ENCODE measurements at places on chromosomes 3 and 15.

- no peak for DNase-seq
Observed at GRCh38 chr15:96351761-96352603, 21.5 kb downstream of the NR2F2 start.

GRCh38 chr3:32544894-32545293 is 25.8 kb downstream of the DYNC1LI1 start:
- DNase-seq = no peak

GRCh38 chr3:55907616-55908015 is 420.5 kb upstream of the WNT5A start:
- DNase-seq = no peak

DNA sequence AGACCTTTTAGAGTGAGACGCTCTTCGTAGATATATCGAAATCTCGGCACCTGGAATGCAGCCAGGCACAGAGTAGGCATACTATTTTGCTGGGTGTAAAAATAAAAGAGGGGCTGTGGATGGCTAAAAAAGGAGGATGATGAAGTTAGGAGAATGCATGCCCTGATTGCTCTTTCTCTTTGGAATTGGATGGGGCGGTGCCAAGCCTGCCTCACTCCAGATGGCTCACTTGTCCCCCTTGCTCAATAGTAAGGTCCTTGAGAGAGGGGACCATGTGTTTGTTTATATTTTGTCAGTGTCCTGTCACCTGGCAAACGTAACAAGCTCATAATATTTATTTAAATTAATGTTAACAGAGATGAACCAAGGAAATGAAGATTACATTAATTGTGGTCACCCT is 33.0 kb downstream of the SNRK start:
- peak; percentile 13 for DNase-seq

GRCh38 chr3:93906245-93906644 is 67.5 kb downstream of the PROS1 start:
- no peak for DNase-seq

GRCh38 chr3:51928438-51928837 is 13.3 kb downstream of the RRP9 start:
- no peak for DNase-seq

- DNase-seq = no peak
Observed at GRCh38 chr15:33008284-33008995, 186.1 kb downstream of the FMN1 start.

DNA sequence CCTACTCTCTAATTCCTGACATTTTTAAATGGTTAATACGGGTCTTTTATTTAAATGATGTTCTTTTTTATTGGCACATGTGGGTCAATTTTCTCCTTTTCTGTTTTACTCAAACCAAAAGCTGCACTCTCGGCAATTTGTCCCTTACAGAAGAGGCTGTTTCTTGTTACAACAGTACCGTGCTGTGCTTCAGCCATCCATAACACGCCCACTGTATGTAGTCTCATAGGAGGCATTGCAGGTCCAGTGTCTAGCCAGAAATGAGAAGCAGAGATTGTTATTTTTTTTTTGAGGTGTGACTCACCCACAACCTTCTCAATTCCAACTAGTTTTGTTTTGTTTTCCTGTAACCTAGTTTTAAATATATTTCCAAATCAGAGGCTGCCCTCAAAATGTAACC is 164.6 kb downstream of the GMNC start:
- DNase-seq = no peak

GRCh38 chr15:45376967-45377608 is 1.3 kb downstream of the GATM start:
- DNase-seq = peak; percentile 75

DNA sequence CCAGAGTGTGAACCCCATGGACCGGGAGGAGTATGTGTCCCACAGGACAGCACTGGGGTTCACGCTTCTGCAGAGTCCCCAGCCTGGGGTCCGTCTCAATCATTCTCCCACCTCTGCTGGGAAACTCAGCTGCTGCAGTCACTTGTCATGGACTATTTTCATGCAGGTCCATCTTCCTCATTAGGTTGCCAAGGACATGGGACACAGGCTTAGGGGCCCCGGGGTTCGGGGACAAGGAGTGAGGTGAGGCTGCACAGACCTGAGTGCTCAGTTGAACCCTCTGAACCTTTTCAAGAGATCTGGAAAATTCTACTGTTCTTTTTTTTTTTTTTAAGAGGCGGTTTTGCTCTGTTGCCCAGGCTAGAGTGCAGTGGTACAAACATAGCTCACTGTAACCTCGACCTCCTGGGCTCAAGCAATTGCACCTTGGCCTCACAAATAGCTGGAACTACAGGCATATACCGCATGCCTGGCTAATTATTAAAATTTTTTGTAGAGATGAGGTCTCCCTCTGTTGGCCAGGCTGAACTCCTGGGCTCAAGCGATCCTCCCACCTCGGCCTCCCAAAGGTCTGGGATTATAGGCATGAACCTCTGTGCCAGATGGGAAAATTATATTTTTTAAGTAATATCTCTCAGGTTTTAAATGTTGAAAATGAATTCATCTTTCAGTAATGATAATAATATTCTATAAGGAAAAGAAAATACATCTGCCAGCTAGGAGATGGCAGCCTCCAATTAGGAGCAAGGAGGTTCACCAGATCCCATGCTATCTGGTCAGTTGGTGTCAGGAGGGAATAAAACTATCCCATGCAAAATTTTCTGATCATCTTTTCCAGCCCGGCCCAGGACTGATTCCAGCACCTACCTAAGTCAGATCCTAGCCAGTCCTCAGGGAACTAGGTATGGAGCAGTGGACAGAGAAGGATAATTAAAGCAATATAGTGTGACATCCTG is 45.2 kb downstream of the RPN1 start:
- DNase-seq = no peak

- DNase-seq = no peak
Observed at GRCh38 chr15:60745469-60746061, 266.6 kb upstream of the ICE2 start.

GRCh38 chr3:68256635-68257223 is 602.3 kb upstream of the SUCLG2 start:
- DNase-seq = no peak

GRCh38 chr3:85838921-85839320 is 880.1 kb downstream of the CADM2 start:
- DNase-seq = no peak

DNA sequence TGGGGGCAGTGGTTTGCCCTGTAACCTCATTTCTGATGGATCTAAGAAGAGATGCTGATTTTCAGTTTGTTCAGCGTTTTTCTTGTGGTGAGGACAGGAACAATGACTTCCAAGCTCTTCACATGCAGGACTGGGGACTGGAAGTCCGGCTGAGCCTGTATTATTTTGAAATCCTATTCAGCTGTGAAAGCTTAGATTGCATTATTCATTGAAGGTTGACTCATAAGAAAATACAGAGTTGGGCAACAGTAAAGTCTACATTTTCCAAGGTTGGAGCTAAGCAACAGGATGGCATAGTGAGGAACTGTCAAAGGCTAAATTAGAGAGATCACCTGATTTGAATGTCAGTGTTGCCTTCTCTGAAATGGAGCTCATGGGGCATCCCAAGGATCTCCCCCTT is 230.9 kb upstream of the FEZF2 start:
- no peak for DNase-seq

DNA sequence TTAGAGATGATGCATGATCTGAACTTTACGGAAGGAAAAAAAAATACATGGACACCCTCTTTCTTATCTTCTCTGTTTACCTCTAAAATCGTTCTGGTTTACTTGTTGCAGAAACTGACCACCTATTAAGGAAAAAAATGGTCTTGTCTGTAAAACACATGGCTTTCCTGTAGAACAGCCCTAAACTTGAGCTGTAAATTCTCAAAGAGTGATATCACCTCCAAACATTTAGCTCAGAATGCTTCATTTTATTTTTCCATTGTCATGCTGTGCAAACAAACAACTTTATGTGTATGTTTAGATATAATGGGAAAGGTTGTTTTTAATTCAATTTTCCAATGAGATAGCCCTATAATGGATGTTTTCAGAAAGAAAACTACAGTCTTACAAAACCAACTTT is 237.4 kb upstream of the NR2F2 start:
- no peak for DNase-seq

GRCh38 chr15:71279757-71280141 is 164.5 kb downstream of the THSD4 start:
- no peak for DNase-seq

DNA sequence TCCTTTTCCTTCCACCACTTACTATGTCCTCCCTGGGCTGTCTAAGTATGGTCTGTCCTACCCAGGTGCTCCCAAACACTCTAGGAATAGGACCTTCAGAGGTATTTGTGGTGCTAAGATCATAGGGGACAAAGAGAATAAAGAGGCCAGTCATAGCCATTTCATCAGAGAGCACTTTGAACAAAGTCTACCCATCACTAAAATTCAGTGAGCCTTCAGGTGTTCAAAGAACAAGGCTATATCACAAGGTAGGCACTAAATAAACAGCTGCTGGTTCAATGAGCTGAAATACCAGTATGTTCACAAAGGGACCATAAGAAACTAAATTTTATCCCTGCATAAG is 38.8 kb downstream of the NBEAL2 start:
- DNase-seq = no peak

- DNase-seq = no peak
Observed at GRCh38 chr3:117404730-117405129, 695.2 kb downstream of the TUSC7 start.

DNA sequence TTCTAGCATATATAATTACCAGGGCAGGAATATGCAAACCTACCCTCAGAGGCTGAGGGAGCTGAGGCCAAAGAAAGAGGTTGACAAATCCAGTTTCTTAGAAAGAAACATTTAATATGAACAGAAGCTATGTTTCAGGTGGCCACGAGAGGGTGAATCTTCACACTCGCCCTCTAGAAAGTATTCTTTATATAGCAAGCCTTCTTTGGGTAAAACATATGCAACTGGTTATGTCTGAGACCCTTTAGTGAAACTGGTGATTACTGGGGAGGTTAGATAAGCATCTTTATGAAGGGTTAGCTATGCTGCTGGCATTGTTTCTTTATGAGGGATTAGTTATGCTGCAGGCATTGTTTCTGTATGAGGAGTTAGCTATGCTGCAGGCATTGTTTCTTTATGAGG is 50.7 kb upstream of the GOLGA6L2 start:
- no peak for DNase-seq

GRCh38 chr15:57334257-57334656 is 42.0 kb upstream of the CGNL1 start:
- DNase-seq = no peak

GRCh38 chr3:191774485-191774884 is 313.5 kb downstream of the PYDC2 start:
- DNase-seq = no peak

DNA sequence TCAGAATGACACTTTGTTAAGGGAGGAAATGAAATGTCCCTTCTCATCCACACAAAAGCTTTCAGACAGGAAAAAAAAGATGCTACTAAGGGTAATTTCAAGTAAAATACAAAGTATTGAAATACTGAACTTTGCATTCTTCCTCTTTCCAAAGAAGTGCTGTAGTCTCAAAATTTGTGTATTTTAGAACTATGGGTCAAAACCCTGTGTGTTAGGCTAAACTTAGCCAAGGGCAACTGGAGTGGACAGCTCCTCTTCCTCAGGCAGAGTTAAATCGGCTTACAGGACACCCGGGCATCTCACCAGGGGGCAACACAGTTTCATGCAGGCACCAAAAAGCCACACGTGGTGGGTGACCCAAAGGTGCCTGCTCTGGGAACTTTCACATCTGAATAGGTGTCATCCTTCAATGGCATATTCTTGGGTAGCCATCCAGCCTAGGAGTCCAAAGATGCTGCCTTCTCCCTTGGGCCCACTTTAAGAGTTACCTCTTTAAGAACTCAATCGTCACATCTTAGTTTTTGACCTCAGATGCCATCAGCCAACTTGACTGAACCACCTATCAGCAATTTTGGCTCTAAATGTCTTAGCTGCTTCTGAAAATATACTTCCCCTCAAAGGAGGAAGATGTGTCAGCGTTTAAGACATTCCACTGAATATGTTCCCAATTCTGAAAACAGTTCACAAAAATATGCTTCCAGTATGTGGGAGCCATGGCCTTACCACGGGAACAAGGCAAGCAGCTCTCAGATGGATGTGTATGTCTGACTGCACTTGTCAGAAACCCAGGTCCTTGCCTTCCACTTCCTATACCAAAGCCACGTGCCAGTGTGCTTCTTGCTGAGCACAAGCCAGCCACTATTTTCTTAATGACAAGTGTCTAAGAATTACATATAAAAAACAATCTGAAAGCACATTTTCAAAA is 32.2 kb upstream of the MUC13 start:
- DNase-seq = no peak

DNA sequence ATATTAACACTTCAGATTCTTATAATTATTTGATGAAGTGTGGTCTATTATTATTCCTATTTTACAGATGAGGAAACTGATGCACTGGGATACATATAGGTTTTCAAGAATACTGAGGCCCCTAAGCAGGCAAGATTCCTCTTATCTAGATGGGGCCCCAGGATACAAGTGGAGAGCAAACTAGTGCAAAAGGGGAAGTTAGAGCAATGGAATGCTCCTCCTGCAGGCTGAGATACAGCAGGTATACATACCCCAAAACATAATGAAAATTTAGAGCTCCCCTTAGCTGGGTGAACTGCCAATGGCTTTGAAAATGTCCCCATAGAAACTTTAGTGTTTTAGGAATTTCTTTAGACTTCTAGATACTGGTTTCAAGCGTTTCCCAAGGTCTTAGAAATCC is 247.1 kb downstream of the CHST2 start:
- no peak for DNase-seq

- DNase-seq = no peak
Observed at GRCh38 chr3:77407441-77407840, 367.5 kb downstream of the ROBO2 start.

- no peak for DNase-seq
Observed at GRCh38 chr3:131494706-131495105, 8.1 kb downstream of the MRPL3 start.

DNA sequence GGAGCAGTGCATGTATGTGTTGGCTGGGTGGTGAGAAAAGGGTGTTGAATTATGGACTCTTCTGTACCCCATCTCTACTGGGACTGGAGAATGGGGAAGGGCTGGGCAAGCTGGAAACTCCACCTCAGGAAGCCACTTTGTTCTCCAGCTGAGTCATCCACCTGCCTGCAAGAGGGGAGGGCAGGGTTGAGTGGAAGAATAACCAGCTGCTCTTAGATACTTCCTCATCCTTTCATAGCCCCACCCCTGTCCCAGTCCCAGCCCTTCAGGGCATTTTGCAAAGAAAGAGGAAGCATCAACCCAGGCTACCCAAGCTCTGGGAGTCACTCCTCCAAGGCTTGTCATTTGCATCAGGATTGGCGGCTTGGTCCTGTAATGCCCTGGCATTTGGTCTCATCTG is 33.1 kb downstream of the RAB11A start:
- DNase-seq = peak; percentile 10

GRCh38 chr3:12235691-12236090 is 53.2 kb upstream of the PPARG start:
- DNase-seq = no peak

Data from NCI-H1694 treated with DMSO at 0.1 percent for 48 hours (cell line).